ENCODE measurements at places on chromosomes 12 and 14.

- DNase-seq: no peak
Observed at GRCh38 chr12:51188359-51189051, 15.6 kb upstream of the TFCP2 start.

DNA sequence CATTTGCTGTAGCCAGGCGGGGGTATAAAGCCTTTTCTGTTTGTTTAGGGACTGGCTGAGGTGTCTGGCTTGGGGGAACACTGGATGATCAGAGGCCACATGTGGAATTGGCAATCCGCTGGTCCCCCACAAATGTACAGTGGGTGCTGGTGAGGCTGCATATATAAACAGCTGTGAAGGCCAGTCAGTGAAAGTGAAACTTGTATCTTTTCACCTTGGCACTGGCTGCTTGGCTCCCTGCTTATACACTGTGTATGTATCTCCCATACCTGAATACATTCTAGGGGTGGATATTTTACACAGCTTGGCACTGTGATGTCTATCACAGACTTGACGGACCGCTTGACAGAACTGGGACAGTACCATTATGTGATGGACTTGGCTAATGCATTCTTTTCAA lies 246.8 kb upstream of the AVPR1A start:
- no peak for DNase-seq

- DNase-seq: no peak
Observed at GRCh38 chr12:74689929-74690328, 152.3 kb downstream of the ATXN7L3B start.

- no peak for DNase-seq
Observed at GRCh38 chr12:9365296-9365695, 157.1 kb upstream of the PZP start.

- no peak for DNase-seq
Observed at GRCh38 chr14:48008646-48009045, 333.2 kb upstream of the MDGA2 start.

All from stimulated activated naive CD4-positive, alpha-beta T cell treated with Interleukin-2 at 50 U/mL for 16 hours (primary cell).